ENCODE measurements at places on chromosomes 13 and 19.

DNA sequence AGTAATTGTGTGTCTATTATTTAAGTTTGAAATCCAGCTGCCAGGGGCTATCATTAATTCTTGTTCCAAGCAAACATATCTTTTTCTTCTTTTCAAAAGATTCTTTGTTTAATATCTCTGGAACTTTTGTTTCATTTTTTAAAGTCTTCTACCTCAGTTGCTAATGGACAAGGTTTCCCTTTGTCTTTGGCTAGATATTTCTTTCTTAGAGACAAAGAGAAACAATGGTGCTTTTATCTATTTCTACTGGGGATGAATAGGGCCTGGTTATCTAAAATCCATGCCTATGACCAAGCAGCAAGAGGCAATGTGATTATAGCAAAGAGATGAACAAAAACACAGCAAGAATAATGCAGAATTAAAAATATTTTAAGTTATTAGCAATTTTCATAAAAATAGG lies 661.3 kb upstream of the KLF12 start:
- DNase-seq = no peak

- no peak for DNase-seq
These were observed 85.2 kb downstream of the EDNRB start for GRCh38 chr13:77833331-77833863.

DNA sequence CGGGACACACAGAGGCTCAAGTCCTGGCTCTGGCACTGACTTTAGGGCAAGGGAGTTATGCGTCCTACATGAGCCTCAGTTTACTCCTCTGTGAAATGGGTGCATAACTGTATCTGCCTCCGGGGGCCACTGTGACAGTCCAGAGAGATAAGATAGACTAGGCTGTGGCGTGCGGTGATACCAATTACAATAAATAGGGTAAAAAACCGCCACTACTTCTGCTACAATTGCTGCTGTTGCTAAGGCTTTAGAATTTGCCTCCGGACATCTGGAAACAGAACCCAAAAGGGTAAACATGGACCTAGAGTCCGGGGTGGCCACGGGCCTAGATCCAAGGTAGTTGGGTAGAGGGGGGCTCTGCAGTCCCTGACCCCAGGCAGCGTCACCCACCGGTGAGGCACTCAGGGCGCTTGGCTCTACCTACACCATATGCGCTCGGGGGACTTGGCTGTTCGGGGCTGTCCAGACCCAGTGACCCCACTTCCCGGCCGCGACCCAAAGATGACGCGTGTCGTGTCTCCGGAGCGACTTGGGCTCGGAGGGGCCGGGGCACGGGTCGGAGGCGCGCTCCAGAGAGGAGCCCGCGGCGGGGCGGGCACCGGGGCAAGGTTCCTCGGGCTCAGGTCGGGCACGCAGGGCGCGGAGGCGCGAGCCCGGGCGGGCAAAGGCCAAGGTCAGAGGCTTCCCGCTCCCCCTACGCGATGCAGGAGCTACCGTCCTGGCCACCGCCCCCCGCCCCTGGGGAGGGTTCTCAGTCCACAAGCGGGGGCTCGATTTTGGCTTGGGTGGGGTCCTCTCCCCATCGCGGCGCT lies 1.1 kb downstream of the INSR start:
- no peak for DNase-seq

DNA sequence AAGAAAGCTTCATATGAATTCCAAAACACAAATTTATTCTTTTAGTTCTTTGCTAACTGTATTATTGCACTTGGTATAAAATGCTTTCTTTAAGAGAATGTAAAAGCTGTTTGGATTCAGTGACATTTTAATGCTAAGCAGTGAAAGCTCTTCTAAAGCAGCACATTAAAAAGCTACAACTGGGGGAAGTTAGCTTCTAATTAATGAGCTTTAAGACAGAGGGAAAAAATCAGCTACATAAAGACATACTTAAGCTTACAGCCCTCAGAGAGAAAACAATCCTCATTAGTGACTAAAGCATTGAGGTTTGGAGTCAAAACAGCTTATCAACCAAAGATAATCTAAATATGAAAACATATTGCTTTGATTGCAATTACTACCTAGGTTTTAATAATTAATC lies 1222.2 kb upstream of the SPRY2 start:
- no peak for DNase-seq

- DNase-seq = peak; percentile 94
These were observed 10.6 kb downstream of the RXFP2 start for GRCh38 chr13:31749929-31750328.

GRCh38 chr13:46894568-46894967 lies 2.3 kb downstream of the HTR2A start:
- DNase-seq = no peak

DNA sequence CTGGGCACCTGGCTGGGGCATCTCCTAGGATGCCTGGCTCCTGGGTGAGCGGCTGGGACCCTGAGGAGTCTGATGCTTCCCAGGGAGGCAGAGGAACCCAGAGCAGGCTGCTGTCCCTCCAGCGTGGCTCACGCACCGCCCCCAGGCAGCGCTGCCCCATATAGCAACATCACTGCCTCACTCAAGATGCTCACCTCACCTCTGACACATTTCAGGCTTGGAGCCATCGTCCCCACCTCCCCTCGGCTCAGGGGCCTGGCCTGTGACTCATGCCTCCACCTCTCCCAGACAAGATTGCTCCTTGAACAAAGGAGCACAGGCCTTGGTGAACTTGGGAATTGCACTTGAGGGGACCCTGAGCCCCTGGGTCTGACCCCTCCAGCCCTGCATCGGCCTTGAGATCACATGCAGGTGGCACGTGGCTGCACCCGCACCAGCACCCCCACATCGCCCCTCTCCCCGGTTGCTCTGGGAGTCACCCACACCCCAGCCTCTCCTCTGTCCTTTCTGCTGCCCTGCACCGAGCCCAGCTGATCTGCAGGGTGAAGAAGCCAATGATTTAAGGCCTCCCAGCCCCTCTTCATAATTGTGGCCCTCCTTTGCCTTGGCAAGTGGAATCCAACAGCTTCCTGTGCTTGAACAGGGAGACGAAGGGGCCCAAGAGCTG lies 11.2 kb downstream of the CEBPA start:
- DNase-seq = no peak

- no peak for DNase-seq
These were observed 197.6 kb downstream of the MAB21L1 start for GRCh38 chr13:35278917-35279316.

- no peak for DNase-seq
These were observed 9.6 kb downstream of the PRR22 start for GRCh38 chr19:5774921-5775320.

DNA sequence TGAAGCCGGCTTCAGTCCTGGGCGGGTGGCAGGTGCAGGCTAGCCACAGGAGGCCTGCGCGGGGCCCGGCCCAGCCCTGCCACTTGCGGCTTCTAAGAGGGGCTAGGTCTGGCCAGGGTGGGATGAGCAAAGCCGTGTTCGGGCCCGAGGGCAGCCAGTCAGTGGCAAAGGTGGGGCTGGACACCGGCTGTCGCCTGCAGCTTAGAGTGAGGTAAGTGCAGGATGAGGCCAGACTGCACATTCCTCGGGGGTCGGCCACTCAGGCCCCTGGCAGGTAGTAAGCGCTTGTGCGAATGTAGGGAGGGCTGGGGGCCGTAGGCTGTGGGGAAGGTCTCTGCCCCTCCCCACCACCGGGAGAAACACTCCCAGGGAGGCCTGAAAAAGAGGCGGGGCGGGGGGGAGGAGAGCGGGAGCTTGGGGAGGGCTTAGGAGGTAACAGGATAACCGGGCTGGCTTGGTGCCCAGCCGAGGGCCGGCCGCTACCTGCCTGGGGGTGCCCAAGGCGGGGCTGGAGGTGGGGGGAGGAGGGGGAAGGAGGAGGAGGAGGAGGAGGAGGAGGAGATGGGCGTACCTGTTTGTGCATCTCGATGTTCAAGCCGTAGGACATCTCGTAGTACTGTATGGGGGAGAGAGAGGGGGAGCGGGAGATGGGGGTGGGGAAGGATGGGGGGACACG lies 6.4 kb downstream of the TLE5 start:
- no peak for DNase-seq

DNA sequence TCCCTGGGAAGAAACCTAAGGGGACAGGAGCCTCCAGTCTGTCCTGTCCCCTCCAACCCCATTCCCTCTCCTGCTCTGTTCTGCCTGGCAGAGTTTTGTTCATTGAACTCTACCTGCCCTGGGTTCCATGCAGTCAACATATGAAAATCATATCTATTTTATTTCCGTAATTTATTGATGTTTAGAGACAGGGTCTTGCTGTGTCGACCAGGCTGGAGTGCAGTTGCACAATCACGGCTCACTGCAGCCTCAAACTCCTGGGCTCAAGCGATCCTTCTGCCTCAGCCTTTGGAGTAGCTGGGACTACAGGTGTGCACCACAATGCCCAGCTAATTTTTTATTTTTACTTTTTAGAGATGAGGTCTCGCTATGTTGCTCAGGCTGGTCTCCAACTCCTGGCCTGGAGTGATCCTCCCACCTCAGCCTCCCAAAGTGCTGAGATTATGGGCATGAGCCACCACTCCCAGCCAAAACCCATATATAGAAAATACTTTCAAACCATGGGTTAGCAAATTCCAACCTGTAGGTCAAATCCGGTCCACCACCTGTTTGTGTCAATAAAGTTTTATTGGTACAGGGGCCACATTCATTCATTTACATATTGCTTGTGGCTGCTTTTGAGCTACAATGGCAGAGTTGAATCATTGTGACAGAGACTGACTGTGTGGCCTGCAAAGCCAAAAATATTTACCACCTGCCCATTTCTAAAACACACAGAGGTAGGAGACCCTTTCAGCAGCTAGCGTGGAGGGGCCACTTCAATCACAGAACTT lies 39.3 kb downstream of the FBN3 start:
- no peak for DNase-seq

- DNase-seq = peak; percentile 26
These were observed 213.4 kb downstream of the TSHZ3 start for GRCh38 chr19:31135841-31136240.

GRCh38 chr13:78606471-78607408 lies 3.4 kb upstream of the POU4F1 start:
- DNase-seq = no peak

GRCh38 chr19:15297416-15298224 lies 34.7 kb downstream of the BRD4 start:
- DNase-seq = peak; percentile 75

- DNase-seq = no peak
These were observed 16.5 kb upstream of the ATP1A3 start for GRCh38 chr19:42010245-42011126.

GRCh38 chr19:6718741-6719539 lies 1.5 kb downstream of the C3 start:
- DNase-seq = no peak

DNA sequence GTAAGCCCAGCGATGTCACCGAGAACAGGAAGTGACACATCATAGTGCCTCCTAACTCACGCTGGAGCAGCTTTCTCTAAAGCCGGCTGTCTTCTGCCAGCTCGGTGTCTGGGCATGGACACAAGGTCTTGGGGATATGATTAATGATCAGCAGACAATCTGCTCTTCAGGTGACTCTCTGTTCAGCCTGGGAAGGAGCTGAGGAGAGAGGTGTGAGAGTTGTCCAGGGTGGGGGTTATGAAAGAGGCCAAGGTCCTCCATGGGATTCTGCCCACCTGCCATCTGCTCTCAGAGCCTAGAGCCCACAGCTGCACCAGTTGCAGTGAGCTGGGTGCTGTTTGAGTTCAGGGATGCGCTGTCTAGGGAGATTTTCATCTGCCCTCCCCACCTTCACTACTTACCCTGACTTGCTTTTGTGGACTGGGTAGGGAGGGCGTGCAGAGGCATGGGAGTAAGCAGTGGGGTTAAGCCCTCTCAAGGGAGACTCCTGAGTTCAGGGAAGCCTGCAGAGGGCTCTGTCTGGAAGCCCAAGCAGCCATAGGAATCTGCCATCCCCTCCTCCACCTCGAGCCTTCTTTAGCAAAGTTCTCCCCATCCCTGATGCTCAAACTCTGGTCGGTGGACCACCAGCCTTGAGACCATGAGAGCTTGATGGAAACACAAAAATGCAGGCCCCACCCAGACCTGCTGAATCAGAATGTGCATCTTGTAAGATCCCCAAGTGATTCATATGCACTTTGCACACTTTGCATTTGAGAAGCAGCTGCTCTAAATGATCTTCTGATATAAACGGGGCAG lies 539.7 kb downstream of the RFC3 start:
- no peak for DNase-seq

DNA sequence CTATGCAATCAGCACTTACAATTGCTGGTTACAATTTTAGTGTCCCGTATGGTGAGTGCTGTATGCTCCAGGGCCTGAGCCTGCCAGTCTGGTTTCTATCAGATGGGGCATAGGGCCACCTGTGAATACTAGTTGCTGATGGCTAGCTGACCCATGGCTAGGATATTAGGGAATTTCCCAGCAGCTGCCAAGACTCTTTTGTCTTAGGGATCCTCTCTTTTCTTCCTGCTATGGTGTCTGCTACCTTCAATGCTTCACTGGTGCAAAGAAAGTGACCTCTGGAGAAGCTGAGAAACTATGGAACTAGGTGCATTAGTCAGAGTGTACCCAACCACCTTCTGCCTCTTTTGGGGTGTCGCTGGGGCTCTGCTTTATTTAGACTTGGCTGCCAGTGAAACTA lies 11.6 kb downstream of the CCDC169 start:
- DNase-seq = no peak

DNA sequence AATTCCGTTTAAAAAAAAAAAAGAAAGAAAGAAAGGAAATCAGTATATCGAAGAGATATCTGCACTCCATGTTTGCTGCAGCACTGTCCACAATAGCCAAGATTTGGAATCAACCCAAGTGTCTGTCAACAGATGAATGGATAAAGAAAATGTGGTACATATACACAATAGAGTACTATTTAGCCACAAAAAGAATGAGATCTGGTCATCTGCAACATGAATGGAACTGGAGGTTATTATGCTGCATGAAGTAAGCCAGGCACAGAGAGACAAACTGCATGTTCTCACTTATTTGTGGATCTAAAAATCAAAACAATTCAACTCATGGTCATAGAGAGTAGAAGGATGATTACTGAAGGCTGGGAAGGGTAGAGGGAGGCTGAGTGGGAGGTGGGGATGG lies 16.3 kb downstream of the ZNF565 start:
- no peak for DNase-seq

GRCh38 chr19:1767464-1767933 lies 14.2 kb downstream of the ONECUT3 start:
- DNase-seq = no peak

- DNase-seq = no peak
These were observed 96.8 kb upstream of the KLF12 start for GRCh38 chr13:74230984-74231501.

DNA sequence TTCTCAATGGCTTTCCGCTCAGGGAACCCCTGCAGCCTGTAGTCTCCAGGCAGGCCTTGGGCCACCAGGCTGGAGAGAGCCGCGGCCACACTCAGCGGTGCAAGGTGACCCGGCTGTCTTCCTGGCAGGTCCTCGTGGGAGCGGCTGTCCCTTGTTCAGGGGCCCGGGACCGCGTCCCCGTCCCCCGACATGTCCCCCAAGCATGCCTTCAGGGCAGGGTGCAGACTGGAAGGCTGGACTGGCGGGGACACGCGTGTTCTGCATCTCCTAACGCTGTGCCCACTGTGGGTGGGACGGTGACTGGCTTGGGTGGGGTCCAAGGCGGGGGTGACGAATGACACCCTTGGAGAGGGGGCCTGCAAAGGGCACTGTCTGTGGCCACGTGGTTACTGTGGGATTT lies 93.6 kb downstream of the WTIP start:
- no peak for DNase-seq

GRCh38 chr19:5289060-5289990 lies 51.3 kb downstream of the PTPRS start:
- no peak for DNase-seq

- DNase-seq = no peak
These were observed 18.9 kb upstream of the ZSCAN5A start for GRCh38 chr19:56333506-56333905.

All from BJ (cell line).